ENCODE measurements at places on chromosomes 2 and 18.
A peak's percentile ranks its signal among the peaks of the same experiment; 100 is the strongest.

- peak; percentile 48 for DNase-seq
These were observed 193.5 kb upstream of the TCF4 start for GRCh38 chr18:55781481-55781957.

- DNase-seq, result no peak
These were observed 40.0 kb downstream of the PKDCC start for GRCh38 chr2:42087857-42088195.

GRCh38 chr18:54950221-54950620 lies 9.0 kb downstream of the CCDC68 start:
- no peak for DNase-seq

GRCh38 chr18:5167831-5168230 lies 29.2 kb downstream of the AKAIN1 start:
- DNase-seq, result no peak

GRCh38 chr2:47336259-47337238 lies 66.4 kb upstream of the MSH2 start:
- DNase-seq, result no peak

DNA sequence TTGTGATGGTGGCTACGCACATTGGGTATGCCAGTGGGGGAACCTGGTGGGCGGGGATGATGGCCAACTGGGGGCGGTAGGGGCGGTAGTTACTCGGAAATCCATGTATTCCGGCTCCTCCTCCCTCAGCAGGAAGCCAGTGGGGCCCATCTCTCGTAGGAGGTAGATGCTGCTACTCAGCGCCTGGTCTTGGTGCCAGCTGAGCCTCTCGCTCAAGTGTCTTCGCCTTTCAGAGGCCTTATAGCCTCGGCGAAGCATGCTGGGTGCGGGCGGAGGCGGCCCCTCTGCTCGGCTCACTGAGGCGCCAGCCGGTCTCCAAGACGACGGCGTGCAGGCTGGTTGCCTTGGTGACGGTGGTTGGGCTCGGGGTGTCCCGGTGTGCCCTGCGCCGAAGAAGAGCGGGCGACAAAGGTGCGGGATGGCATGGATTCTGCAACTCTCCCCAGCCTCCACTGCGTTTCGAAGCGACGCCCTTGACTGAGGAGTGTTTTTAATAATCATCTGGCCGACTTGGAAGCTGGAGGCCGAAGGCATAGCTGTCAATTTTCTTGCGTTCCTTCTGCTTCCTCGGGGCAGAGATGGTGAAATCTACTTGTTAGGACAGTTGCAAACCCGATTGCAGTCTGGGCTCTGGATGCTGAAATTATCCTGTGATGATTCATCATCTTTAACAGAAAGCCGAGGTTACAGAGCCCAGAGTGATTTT lies at the start of gene ZSWIM2:
ZSWIM2 (minus strand) TSS at position 298 of the 706 bp plus-strand sequence; CDS start at position 258, 40 bp downstream.
- peak; percentile 88 for DNase-seq

DNA sequence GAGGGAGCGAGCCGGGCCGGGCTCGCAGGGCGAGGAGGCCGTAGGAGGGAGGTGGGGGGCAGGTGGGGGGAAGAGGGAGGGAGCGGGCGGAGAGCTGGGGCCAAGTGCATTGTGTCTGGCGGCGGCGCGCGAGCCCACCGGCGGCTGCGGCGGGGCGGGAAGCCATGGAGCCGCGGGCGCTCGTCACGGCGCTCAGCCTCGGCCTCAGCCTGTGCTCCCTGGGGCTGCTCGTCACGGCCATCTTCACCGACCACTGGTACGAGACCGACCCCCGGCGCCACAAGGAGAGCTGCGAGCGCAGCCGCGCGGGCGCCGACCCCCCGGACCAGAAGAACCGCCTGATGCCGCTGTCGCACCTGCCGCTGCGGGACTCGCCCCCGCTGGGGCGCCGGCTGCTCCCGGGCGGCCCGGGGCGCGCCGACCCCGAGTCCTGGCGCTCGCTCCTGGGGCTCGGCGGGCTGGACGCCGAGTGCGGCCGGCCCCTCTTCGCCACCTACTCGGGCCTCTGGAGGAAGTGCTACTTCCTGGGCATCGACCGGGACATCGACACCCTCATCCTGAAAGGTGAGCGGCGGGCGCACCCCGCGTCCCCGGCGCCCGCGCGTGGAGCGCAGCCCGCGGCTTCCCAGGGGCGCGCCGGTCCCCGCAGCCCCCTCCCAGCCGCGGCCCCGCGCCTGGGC lies at the start of gene TMEM178A:
TMEM178A (plus strand) TSS at position 107 of the 680 bp plus-strand sequence; CDS start at position 165, 58 bp downstream.
- DNase-seq, result no peak

DNA sequence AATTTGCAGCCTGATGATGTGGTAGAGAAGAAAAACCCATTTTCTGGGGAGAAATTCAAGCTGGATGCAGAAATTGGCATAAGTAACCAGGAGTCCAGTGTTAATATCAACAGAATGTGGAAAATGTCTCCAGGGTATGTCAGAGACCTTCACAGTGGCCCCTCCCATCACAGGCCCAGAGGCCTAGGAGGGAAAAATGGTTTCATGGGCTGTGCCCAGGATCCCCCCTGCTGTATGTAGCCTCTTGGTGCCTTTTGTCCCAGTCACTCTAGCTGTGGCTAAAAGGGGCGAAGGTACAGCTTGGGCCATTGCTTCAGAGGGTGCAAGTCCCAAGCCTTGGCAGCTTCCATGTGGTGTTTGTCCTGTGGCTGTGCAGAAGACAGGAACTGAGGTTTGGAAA lies 40.2 kb downstream of the CACNB4 start:
- no peak for DNase-seq

GRCh38 chr2:128591861-128592822 lies 273.5 kb upstream of the HS6ST1 start:
- DNase-seq, result no peak

DNA sequence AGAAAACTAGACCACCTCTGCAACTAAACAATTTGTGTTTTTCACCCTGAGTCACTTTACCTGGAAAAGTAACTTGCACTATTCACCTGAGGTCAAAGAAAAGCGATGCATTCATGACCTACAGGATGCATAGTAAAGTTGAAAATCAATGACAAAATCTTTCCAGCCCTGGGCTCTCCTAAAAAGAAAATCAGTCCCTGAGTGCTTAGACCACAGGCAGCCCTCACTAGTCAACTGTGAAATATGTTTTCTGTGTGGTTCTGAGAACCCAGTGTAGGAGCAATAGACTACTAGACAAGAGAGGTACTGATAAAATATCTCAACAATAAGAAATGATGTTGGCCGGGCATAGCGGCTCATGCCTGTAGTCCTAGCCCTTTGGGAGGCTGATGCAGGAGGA lies 133.1 kb downstream of the TXNL1 start:
- DNase-seq, result no peak

GRCh38 chr2:40480596-40480995 lies 28.7 kb upstream of the SLC8A1 start:
- no peak for DNase-seq

DNA sequence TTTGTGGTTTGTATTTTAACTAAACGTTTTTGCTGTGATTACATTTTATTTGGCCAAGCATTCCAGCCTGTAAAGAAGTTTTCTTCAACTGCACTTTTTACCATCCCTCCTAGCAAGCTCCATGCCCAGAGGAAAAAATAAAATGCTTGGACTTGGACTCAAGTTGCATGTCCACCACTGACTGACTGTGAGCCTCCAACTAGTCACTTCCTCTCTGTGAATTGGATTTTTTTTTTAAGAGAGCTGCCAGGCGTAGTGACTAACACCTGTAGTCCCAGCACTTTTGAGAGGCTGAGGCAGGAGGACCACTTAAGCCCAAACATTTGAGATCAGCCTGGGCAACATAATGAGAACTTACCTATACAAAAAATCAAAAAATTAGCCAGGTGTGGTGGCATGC lies 1185.2 kb upstream of the PIK3C3 start:
- DNase-seq, result no peak

DNA sequence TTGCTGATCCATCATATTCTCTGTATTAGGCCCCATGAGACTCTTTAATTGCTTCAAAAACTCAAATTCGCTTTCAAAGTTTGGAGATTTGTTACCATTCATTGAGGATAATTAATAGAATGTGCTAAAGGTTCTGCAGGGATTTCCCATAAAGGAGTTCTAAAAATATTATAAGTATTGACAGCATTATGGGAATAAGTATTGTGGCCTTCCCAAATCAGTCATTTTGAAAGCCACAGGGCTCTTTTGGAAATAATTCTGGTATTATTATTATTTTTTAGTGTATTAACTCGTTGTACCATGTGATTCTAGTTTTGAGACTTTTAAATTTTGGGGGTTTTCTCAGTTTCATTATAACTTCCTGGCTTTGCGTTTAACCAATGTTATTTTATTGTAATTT lies 37.1 kb downstream of the LCLAT1 start:
- DNase-seq, result no peak

- no peak for DNase-seq
These were observed 336.3 kb downstream of the NYAP2 start for GRCh38 chr2:225735844-225736243.

- DNase-seq, result no peak
These were observed 653.7 kb downstream of the DCDC2C start for GRCh38 chr2:4357121-4357520.

- DNase-seq, result no peak
These were observed 385.0 kb downstream of the EIPR1 start for GRCh38 chr2:2992634-2993033.

GRCh38 chr2:189521699-189522434 lies 58.7 kb downstream of the SLC40A1 start:
- no peak for DNase-seq

DNA sequence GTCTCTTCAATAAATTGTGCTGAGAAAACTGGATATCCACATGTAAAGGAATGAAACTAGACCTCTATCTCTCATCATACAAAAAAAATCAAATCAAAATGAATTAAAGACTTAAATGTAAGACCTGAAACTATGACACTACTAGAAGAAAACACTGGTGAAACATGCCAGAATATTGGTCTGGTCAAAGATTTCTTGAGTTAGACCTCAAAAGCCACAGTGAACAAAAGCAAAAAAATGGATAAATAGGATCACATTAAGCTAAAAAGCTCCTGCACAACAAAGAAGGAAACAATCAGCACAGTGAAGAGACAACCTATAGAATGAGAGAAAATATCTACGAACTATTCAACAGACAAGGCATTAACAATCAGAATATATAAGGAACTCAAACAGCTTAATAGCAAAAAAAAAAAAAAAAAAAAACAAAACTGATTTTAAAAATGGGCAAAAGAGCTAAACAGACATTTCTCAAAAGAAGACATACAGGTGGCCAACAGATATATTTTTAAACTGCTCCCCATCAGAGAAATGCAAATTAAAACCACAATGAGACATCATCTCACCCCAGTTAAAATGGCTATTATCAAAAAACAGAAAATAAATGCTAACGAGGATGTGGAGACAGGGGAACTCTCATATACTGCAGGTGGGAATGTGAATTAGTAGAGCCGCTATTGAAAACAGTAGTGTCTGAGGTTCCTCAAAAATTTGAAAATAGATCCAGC lies 66.3 kb downstream of the NCKAP1 start:
- no peak for DNase-seq

GRCh38 chr2:29233428-29233827 lies 118.2 kb downstream of the CLIP4 start:
- no peak for DNase-seq

DNA sequence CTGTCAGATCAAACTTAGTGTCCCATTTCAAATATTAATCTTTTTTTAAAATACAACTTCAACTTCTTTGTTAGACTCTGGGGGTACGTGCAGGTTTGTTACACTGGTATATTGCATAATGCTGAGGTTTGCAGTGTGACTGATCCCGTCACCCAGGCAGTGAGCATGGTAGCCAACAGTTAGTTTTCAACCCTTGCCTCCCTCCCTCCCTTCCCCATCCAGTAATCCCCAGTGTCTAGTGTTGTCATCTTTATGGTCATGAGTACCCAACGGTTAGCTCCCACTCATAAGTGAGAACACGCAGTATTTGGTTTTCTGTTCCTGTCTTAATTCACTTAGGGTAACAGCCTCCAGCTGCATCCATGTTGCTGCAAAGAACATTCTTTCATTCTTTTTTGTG lies 23.9 kb downstream of the NOL10 start:
- DNase-seq, result no peak

GRCh38 chr18:58758046-58758445 lies 86.8 kb downstream of the MALT1 start:
- DNase-seq, result no peak

- no peak for DNase-seq
These were observed 389.1 kb downstream of the NYAP2 start for GRCh38 chr2:225788571-225789094.

- DNase-seq, result no peak
These were observed 48.5 kb upstream of the IKZF2 start for GRCh38 chr2:213199871-213200270.

DNA sequence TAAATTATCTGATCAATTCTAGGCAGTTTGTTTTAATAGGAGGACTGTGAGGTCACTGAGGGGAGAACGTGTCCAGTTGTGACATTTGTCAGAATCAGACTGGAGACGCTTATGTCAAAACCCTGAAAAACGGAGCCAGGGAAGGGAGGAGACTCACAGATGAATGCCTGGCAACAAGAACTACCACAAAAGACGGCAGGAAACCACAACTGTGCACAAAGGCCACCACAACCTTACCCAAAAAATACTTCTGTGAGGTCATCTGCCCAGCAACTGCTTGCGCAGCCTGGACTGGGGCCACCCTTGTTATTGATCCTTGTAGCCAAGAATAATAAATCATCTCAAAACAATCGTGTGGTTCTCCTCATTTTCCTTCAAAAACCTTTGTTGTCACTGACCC lies 173.0 kb upstream of the ALKAL2 start:
- DNase-seq, result no peak

- DNase-seq, result no peak
These were observed 611.7 kb downstream of the TSN start for GRCh38 chr2:122366969-122367645.

- DNase-seq, result no peak
These were observed 39.3 kb downstream of the CD302 start for GRCh38 chr2:159758686-159759085.

GRCh38 chr2:220646424-220646823 lies 925.7 kb downstream of the EPHA4 start:
- DNase-seq, result no peak

DNA sequence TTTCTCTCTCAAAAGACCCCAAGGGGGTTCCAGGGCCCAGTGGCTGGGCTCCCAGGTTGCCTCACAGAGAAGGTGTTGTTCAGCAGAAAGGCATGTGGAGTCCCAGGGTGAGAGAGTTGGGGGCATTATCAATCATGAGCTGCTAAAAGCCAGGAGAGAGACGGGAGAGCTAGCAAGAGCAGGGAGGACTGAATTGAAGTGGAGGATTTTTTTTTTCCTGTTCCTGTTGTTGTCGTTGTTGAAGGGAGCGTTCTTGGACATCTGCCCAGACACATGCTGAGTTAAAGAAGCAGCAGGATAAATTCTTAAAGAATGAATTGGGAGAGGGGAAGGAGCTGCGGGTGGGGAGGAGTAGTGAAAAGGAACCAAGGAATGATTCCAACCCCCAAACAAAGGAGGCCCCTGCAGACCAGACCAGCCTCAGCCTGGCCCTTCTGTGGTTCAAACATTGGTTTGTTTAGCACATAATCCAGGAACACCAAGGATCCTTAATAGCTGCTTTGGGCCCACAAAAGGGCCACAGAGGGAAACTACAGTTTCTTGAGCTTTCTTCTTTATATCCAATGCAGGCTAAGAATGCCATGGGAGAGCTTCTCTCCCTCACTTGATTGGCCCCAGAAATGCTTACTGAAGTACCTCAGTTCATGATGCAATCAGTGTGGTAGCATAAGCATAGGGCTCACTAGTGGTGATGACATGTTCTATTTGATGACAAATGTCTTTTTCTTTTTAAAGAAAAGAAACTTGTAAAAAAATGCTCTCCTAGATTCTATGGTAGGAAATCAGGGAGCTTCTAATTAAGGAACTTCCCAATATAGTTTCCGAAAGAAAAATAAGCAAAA lies 146.0 kb downstream of the SETBP1 start:
- DNase-seq, result no peak
